Heart left ventricle (tissue), 16 donors: ENCODE measurements at places on chromosomes 6 and 20. TPM values are rescaled to one million over a fixed set of nuclear protein-coding genes. Genes with fewer than 3 reads are reported as not detected.

- DNase-seq = no peak
Measured at GRCh38 chr20:33915726-33916331, 77.9 kb upstream of the RALY start.

- peak; percentile 47 for DNase-seq
Measured at GRCh38 chr6:41367700-41368099, 32.3 kb downstream of the NCR2 start.

GRCh38 chr20:56454754-56455153 is 13.7 kb upstream of the RTF2 start:
- DNase-seq = no peak

- DNase-seq = no peak
Measured at GRCh38 chr20:50654904-50655303, 36.4 kb downstream of the RIPOR3 start.

GRCh38 chr6:4439159-4439558 is 303.8 kb upstream of the ECI2 start:
- DNase-seq = no peak

GRCh38 chr6:66993272-66993671 is 1286.2 kb upstream of the EYS start:
- no peak for DNase-seq

- no peak for DNase-seq
Measured at GRCh38 chr6:43914272-43915147, 144.5 kb downstream of the VEGFA start.

DNA sequence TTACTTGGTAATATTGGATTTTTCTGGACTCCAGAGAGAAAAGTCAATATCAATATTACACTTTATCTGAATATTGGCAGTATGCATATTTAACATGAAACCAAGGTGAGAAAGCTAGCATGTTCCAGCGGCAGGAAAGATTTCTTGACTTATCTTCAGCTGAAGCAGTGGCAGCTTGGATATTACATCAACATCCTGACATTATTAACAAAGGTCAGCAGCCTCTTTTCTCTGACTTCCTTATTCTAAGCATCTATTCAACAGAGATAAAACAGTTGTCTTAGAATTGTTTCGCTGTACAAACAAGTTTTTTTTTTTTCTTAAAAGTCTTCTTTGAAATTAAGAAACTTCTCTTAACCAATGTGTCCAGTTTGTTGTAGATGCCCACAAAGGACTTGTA is 11.8 kb downstream of the DCBLD1 start:
- no peak for DNase-seq

DNA sequence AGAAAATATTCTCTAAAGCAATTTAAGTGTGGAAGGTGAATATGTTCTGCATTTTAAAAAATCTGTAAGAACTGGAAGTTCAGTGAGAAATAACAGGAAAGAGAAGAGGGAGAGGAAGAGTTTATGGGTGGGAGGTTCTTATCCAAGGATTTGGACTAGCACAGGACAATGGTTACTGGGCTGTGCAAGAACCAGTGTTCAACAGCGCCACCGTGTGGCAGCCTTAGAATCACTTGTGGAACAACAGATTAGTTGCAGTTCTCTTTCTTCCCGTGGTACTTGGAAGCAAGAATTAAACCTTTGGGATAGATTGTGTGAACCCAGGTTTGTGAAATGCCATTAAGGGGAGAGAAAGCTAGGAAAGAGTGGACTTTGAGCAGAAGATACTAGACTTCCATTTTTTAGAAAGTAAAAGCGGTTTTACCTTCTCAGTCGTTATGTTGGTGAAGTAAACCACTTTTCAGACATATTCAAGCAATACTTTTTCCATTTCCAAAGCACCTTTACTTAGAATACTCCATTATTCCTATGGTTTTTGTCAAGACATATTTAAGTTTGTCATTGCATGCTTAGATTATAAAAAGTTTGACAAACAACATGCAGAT is 436.7 kb downstream of the RNF144B start:
- DNase-seq = no peak

DNA sequence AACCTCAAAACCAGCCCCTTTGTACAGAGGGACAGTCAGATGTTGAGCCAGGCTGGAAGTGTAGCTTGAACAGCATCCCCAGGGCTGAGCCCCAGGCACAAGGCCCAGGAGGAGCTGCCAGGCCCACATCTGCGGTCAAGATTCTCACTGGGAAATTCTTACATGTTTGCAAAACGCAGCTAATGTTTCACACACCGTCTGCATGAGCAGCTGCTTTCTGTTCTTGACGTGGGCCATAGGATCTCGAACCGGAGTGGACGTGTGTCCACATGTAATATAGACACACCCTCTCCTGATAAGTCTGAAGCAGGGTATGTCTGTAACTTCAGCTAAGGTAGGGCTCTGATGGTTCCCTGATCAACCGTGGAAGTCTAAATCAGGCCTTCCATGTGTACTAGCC is 41.3 kb upstream of the TRAF3IP2 start:
- no peak for DNase-seq

- no peak for DNase-seq
Measured at GRCh38 chr6:115819506-115819905, 241.2 kb downstream of the FRK start.

DNA sequence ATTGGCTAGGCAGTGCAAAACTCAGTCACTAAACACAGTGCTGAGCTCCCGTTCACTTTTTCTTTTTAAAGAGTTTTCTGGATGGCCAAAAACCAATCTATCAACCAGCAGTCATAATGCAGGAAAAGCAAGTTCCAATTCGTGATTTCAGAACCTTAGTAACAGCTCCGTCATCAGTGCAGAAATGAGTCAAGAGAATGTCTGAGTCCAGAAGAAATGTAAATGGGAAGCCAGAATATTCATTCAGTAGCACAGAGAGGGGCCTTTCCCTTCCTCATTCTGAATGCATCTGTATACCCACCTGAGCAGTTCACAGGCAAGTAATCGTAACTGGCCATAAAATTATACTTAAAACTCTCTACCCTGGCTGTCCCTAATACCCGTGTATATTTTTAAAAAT is 20.4 kb downstream of the HUS1B start:
- no peak for DNase-seq

GRCh38 chr20:25258476-25258805 is 10.6 kb downstream of the PYGB start:
- DNase-seq = no peak

DNA sequence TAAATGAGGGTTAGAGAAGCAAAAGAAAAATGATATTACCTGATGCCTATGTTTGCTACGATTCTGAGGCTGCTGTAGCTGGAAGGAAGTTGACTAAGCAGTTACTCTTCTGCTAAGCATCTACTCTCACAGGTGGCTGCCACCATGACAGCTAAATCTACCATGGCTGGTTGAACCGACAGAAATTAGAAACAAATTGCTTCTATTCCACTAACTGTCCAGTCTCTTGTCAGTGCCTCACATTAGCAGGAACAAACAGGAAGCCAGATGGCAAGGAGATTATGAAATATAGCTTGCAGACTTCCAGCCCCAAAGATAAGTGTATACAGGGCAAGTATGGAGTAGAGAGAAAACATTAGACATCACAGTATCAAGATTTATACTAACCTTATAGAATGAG is 59.4 kb upstream of the TMEM200A start:
- DNase-seq = no peak

DNA sequence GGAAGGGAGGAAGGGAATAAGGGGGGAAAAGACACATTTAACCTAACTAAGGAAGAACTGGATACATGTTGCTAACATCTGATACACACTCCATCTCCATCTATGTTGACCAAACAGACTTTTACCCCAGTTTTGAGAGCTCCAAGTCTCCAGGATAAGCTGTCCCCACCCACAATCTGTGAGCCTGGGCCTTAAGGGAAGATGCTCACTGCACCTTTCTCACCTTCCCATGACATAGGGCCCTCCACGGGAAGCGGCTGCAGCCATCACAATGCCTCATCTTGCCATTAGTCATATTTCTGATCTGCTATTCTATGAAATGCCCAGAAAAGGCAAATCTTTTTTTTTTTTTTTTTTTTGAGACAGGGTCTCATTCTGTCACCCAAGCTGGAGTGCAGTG is 126.6 kb upstream of the SALL4 start:
- no peak for DNase-seq

DNA sequence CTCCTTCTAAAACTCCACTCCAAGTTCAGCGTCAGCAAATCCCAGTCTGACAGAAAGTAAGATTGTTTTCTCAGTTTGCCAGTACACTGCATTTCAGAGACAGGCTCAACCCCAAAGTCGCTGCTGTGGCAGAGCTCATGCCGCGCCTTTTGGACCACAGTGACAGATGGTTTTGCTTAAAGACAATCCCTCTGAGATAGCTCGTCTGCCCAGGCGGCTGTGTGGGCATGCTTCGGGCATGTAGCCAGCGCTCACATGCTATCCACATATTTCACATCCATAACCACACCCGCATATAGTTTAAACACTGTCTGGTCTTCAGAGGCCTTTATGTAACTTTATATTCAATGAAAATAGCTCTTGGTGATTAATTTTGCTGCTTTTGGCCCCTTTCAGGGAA is 14.7 kb upstream of the PXDC1 start:
- no peak for DNase-seq

- DNase-seq = peak; percentile 65
Measured at GRCh38 chr6:32796848-32797776, 19.7 kb downstream of the HLA-DOB start.

- peak; percentile 58 for DNase-seq
Measured at GRCh38 chr20:37406010-37406998, 60.4 kb downstream of the SRC start.

GRCh38 chr20:49987015-49987867 is 4.5 kb downstream of the SNAI1 start:
- no peak for DNase-seq

- DNase-seq = no peak
Measured at GRCh38 chr6:161245363-161245762, 28.5 kb downstream of the AGPAT4 start.

- DNase-seq = no peak
Measured at GRCh38 chr6:144647406-144647964, 362.4 kb downstream of the UTRN start.

DNA sequence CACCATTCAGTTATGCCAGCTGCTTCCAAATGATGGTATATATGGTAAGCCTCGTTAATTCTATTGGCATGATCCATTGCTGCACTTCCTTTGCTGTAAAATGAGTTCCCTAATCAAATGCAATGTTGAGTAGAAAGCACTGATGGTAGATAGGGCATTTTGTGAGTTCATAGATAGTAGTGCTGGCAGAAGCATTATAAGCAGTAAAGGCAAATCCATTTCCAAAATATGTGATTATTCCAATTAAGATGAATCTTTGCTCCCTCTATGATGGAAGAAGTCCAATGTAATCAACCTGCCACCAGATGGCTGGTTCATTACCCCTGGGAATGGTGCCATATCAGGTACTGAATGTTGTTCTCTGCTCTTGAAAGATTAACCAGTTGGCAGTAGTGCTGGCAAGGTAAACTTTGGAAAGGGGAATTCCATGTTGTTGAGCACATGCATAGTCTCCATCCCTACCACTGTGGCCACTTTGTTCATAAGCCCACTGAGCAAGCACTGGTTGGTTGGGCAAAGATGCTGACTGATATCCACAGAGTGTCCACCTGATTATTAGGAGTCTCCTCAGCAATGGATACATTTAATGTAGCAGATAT is 5.6 kb upstream of the TBPL1 start:
- no peak for DNase-seq

DNA sequence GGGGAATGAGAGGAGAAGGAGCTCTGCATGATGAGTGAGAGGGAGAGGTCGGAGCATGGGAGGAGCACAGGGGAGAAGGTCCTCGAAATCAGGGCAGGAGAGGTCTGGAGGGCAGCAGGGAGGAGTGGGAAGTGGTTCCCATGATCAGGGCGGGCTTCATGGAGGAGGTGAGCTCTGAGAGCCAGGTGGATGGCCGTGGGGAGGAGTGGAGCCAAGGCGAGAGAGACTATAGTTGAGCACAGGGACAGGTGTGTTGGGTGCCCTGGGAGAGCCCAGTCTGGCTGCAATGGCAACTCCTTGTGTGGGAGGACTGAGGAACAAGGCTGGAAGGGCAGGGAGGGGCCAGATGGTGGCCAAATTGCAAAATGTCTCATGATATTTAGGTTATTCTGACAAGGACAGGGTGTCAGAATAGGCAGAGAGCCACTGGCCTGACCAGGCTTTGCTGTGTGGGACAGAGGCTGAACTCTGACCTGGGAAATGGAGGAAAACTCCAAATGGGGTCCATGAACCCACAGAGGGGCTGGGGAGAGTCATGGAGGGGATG is 21.4 kb downstream of the TTBK1 start:
- DNase-seq = peak; percentile 42

GRCh38 chr20:34517114-34517505 is 888 bp downstream of the DYNLRB1 start:
- DNase-seq = no peak

The OTOR gene
- polyA plus RNA-seq = not detected

The TSPYL4 gene
- 8.0 TPM for polyA plus RNA-seq

The C6orf62 gene
- 28.9 TPM for polyA plus RNA-seq

The SLC17A3 gene
- not detected for polyA plus RNA-seq

The SIRPB1 gene
- polyA plus RNA-seq = 0.35 TPM

The DSP gene
- polyA plus RNA-seq = 130 TPM

The BLOC1S5 gene
- 4.3 TPM for polyA plus RNA-seq

The TFAP2D gene
- not detected for polyA plus RNA-seq

The HLA-DRB5 gene
- polyA plus RNA-seq = 2.7 TPM

The SNAP25 gene
- 0.10 TPM for polyA plus RNA-seq

The OPRM1 gene
- not detected for polyA plus RNA-seq

The BMP5 gene
- polyA plus RNA-seq = 1.9 TPM
